AG04450 (cell line): ENCODE measurements at places on chromosomes 13 and 19.

DNA sequence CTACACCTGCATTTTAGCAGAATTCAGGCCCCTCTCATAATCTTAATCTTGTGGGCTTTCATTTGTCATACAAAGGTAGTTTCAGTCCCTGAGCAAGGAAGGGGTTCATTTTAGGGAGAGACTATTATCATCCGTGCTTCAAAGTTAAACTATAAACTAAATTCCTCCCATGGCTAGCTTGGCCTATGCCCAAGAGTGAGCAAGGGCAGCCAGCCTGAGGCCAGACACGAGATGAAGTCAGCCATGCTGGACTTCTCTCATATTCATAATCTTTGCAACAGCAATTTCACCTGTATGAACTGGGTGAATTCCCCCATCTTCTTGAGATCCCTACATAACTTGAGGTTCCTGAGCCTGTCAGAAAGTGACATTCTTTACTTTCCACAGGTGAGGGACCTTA is 13.0 kb downstream of the ERICH4 start:
- no peak for DNase-seq

GRCh38 chr19:32852216-32852615 is 17.4 kb downstream of the SLC7A9 start:
- DNase-seq = no peak

- DNase-seq = no peak
Measured at GRCh38 chr19:49335071-49335783, at the start of gene CD37. CD37 (plus strand) TSS chr19:49335406; CDS start chr19:49335541, 135 bp downstream.

DNA sequence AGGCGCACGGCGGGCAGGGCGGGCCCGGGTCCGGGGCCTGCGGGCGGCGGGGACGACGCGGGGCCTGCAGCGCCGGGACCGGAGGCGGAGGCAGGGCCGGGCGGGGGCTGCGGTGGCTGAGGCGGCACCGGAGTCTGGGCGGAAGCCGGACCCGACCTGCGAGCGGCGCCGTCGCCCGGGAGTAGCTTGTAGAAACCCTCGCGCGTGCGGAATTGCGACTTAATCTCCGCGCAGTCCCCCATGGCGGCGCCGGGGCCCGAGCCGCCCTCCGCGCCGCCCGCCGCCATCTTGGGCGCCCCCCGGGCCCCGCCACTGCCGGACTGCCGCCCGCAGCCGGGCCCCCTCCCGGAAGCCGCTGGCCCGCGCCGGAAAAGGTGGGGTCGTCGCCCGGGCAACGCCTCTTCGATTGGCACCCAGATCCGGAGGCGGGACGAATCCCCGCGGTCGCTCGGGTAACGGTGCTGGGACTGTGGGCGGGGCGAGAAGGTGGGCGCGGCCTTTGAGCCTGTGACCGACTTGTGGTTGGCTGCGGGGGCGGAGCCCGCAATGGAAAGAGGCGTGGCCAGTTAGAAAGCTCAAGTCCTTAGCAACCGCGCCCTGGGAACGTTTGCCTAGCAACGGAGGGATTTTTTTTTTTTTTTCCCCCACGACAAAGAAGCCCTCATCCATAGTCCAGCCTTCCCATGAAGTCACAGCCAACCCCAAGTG is at the start of gene DMWD:
DMWD (minus strand) TSS at position 376 of the 708 bp plus-strand sequence; CDS start at position 287, 89 bp downstream.
- peak; percentile 98 for DNase-seq

DNA sequence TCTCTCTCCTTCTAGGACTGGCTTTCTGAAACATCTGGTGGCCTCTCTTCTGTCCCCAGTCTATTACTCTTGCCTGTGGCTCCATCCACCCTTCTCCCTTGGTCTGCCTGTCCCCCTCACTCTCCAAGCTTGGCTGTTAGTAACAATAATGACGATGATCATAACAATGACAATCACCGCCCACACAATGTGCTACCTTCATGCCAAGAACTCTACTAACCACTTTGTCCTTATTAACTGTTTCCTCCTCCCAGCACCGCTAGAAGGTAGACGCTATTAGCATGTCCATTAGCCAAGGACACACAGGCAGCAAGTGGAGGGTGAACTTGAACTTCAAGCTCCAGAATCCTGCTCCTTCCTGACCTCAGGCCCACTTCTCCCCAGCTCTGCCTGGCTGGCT is 2.7 kb downstream of the GYS1 start:
- DNase-seq = no peak

DNA sequence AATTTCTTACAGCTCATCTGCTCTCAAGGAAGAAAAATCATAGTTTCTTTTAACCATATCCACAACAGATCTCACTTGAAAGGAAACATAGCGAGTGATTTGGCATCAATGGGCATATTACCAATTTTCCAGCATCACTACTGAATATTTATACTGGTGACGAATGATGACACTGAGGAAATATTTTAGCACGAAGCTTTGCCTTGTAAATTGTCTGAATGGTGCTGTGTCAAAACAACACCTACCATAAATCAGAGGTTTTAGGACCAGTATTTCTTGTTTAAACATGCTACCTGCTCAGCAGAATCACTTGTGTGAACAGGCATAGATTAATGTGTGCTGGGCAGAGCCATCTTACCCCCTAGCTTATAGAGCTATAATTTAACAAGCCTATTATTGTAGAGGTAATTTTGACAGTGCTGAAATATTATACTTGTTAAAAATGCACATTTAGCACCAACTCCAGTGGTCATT is 146.8 kb downstream of the ABCC4 start:
- no peak for DNase-seq

DNA sequence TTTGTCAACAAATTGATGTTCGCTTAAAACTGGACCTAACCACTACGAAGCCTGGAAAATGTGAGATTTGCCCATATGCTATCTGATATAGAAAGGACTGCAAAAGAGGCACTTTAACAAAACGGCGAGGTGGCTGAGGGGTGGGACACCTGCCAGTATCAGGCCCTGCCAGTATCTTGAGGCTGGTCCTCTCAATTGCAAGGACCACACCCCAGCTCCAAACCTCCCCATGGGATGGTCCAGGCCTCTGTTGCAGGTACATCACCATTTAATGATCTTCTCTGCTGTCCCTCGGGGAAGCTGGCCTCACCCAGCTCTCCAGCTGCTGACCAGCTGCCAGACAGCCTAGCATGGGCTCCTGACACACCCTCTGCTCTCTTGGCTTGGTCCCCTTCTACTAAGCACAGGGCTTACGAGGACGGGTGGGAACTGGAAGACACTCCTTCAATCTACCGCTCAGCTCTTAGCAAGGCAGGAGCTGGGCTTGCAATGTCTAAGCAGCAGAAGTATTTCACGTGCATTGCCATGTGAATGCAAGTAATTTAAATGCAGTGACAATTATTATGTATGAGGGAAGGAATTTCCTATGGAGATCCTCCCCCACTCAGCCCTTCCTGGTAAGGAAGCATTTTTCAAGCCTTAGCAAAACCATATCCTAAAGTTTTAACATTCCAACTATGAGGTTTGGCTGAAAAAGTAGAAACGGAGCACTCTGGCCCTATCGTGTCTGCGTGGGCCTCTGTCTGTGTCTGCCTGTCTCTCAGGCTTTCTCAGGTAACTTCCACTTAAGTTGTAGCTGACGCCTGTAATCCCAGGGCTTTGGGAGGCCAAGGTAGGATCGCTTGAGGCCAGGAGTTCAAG is 63.9 kb downstream of the LATS2 start:
- peak; percentile 88 for DNase-seq

DNA sequence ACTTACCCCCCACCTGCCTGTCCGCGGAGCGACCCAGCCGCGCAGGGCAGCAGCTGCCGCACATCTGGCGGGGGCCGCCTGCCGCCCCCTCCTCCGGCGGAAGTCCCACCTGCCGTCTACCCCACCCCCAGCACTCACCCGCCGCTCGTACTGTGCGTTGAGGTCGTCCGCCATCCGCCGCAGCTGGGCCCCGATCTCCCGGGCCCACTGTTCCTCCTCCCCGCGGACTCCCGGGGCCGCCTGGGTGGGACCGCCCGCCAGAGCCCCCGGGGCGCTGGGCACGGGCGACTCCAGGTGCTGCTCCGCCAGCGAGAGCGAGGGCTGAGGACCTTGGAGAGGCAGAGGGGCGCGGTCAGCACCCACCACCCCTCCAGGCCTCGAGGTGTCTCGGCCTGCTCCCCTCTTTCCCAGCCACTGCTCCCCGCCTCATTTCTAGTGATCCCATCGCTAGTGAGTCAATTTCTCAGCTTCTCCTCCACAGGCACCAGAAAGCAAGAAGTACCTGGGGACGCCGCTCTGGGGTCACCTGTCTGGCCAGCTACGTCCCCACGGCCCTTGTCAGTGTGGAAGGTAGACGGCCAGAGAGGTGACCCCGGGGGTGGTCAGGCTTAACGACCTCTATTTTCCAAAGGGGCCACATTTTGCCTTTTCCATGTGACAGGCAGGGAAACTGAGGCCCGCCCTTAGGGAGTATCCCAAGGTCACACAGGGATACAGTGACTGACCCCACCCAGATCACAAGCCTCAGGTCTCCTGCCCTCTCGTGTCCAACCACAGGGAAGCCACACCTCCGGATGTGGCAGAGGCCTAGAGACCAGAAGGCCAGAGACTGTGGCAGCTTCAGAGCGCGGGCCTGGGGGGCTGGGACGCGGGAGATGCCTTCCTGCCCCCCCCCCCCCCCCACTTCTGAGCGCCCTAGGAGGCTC is 4.3 kb downstream of the BBC3 start:
- DNase-seq = no peak

DNA sequence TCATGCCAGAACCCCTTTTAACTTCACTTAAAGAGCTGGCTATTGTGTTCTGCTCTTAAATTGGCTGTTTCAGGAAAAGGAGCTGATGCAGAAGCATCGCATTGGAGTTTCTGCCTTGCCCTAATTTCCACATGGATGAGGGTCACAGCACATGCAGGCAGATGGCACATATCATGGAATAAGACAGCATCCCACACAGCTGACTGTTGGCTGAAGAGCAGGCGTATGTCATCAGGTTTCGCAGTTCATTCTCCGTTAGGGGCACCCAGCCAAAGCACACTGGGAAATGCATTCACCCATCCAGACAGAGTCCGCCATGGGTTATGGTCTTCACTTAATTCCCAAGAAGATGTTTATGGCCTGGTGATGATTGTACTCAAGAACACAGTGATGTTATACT is 572.5 kb downstream of the LIG4 start:
- peak; percentile 13 for DNase-seq

DNA sequence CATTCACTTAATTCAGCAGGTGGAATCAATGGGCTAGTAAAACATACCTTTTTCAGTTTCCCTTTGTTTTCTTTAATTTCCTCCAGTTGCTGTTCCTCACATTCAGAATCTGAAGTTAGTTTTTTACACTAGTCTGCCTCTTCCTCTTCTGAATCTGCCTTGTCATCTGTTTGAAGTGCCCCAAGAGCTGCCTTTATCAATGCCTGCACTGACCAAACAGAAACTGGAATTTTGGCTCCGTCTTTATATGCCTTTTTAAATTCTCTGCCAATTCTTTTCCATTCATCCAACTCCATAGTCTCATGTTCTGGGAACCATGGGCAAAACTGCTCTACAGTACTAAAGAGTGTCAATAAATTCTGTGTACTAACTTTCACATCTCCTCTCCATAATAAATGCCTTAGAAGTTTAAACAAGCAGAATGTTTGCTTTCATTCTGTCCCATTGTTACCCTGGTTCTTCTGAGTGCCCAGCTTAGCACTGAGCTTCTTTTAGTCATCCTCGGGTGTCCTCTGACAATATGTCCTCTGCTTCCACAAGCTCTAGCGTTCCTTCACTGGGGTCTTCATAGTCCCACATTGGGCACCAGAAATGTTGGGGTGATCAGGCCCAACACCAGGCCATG is 154.2 kb downstream of the ZNF486 start:
- no peak for DNase-seq

- DNase-seq = no peak
Measured at GRCh38 chr13:109226631-109227030, 559.8 kb downstream of the IRS2 start.

DNA sequence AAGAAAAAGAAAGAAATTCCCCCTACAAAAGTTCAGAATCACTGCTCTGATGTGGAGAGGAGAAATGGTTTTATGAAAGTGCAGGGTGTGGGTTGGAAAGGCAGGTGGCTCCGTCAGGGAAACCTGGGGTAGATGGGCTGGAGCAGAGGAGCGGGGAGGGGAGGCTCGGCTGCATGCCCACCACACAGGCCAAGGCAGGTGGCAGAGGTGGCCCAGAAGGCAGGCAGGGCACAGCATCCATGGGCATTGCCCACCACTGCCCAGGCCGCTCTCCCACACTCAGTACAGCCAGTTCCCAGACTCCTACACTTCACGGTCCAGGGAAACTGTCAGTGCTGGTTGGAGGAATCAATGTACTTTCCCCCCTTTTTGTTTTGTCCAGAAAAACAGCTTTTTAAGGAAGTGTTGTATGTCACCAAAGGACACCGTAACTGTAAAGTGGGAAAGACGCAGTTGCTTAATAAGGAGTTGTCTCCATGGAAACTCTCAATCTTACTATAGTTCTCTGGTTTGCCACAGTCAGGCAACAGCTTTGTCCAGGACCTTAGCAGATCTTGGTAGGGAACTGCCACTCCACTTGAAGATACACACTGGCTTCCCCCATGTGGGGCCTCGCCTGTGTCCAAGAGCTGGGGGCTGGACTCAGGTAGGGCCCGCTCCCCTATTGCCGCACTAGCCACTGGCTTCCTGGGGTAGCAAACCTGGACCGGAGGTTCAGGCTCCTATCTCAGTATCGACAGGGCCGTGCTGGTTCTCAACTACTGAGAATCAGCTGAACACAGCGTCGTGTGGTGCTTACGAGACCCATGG is 82.9 kb downstream of the RAB20 start:
- no peak for DNase-seq

GRCh38 chr19:44947041-44947581 is 1.3 kb downstream of the APOC2 start:
- DNase-seq = no peak

- DNase-seq = no peak
Measured at GRCh38 chr19:33622505-33622808, 704 bp downstream of the CHST8 start.
